ENCODE measurements at places on chromosomes 4 and X. TPM values are rescaled to one million over a fixed set of nuclear protein-coding genes. Genes with fewer than 3 reads are reported as not detected.

DNA sequence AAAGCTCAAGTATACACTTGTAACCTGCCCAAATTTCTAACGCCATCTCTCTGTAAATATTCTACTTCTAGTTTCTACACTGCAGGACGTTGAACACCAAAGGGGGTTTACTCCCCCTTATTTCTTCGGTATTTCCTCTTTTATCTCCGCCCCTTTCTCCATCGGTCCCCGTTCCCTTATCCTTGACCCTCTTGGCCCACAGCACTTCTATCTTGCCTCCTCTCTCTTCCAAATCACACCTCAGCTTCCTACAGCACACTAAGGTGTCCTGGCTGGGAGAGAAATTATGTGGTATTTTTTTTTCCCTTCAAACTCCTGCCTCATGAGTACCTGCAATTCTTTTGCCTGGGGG, 715 bp downstream of the ZMAT1 start:
- no peak for DNase-seq

DNA sequence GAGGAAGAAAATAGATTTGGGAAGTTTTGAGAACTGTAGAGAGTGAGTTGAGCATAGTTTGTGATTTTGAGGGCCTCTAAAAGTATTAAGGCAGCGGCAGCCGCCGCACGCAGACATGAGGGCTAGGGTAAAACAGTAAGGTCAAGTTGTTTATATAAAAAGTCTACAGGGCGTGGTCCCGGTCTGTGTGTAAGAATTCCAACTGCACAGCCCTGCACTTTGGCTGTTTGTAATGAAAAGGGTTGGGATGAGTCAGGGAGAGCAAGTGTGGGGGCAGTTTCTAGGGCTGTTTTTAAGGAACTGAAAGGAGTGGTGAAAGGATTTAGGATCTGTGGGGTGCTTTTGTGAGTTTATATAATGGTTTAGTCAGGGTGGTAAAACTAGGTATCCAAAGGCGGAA, 55.0 kb downstream of the BEX3 start:
- no peak for DNase-seq

DNA sequence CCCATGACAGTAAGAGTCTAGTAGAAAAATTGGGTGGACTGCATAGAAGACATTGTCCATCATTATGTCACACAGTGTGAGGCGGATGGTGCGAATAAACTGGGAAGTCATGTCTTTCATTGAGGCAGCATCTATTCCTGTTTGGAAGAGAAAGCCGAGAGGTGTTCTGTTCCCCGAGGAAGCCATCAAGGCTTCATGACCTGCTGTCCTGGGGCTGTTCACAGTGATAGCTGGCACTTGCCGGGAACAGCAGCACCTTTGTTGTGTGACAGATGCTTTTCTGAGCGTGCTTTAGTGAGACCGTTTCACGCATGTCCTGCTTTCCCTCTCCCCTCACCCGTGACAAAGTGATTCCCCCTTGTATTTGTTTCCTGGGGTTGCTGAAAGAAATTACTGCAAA, 20.3 kb downstream of the RGS12 start:
- DNase-seq, result peak; percentile 54

- no peak for DNase-seq
Measured at GRCh38 chrX:12890467-12890866, 16.0 kb upstream of the TLR8 start.

DNA sequence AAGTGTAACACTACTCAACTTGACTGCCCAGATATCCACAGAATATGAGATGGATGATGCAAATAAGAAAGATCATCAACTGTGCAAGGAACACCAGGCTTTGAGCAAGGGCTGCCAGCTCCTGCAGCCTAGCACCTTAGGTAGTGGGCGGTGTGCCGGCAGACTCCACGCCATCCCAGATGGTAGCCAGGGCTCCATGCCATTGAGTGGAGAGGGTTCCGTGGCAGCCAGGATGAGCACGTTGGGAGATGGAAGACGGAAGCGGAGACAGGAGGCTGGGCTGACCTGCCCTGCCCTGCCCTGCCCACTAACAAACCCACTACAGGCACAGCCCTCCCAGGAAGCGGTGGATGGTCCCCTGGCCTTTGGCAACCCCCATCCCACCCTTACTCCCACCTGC, 51.9 kb downstream of the TMPRSS11F start:
- no peak for DNase-seq

DNA sequence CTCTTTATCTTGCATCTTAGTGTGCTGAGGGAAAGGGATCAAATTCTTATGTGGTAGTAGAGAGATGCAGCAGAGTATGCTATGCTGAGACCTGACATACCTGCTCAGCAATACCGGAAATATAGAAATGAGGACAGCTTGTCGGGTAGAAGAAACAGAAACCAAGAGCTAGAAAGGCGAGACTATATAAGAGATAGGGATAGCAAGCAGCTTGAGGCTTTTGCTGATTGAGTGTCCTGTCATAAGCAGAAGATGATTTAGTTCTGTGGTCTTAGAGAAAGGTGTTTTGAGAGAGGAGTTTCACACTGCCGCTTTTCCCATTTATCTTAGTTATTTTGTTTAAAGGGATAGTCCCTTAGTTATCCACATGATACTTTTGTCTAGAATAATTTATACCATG, 31.7 kb downstream of the USP9X start:
- no peak for DNase-seq

GRCh38 chr4:156954587-156954986, 17.0 kb downstream of the PDGFC start:
- DNase-seq, result peak; percentile 57

DNA sequence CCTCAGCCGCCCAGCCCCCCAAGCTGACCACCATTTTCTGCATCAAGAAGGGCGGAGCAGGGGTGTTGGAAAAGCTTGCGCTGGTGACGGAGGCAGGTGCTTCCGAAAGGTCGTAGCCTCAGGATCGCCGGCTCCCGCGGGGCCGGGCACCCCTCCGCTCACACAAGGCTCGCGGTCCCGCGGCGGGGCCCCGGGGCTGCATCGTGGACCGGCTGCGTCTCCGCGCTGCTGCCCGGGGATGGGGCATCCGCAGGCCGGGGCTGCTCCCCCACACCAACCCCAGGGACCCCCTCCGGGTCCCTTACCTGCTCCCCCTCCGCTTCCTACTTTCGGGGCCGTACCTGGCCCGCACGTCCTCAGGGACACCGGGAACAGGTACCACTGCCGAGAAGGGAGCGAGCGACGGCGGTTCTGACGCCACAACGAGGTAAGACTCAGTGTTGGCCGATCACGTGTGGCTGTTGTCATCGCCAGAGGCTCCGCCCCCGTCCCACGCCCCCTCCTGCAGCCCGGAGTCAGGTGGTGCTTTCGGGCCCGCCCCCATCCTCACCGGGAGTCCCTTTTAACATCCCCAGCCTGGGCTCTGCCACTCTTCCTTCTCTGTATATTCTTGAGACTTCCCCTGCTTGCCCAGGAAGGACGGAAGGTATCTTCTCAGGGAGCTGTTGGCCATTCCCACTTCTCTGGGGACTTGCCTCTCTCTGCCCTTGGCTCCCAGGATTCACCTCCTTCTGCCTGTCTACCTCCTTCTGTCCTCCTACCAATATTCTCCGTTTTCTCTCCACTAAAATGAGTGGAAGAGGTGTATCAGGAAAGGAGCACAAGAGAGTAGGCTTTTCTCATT, at the start of gene BEX2:
TSS of gene BEX2 (minus strand) at position 436 of the 844 bp plus-strand sequence. CDS start 1,014 bp downstream, outside the sequence.
- DNase-seq, result no peak

DNA sequence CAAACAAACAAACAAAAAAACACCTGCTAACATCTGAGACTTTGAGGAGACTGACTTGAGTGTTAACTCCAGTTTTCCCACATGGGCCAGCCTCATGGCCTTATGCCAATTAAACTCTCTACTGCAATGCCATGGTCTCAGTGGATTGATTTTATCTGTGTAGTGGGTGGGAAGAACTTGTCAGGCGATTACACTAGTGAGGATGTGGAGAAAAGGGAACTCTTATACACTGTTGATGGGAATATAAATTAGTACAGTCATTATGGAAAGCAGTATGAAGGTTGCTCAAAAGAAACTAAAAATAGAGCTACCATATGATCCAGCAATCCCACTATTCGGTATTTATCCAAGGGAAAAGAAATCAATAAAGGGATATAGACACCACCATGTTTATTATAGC, 12.8 kb upstream of the XIAP start:
- DNase-seq, result no peak

DNA sequence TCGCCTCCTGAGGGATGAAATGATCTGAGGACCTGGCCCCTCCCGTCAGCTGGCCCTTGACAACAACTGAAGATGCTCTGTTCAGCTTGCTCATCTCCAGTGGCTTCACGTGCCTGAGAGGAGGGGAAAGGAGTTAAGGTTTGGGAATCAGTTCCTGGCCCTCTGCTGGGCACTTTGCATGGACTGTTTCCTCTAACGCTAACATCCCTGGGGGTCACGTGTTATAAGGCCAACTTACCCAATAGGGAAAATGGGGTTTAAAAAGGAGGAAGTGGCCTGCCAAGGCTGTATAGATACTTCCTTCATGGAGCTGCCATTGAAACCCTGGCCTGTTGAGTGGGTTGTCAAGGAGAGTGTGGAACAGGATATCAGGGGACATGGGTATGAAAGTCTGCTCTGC, 65.6 kb downstream of the OR13H1 start:
- no peak for DNase-seq

GRCh38 chr4:148926276-148927260, 484.4 kb upstream of the NR3C2 start:
- no peak for DNase-seq

GRCh38 chr4:43353552-43353951, 461.0 kb downstream of the GRXCR1 start:
- no peak for DNase-seq

DNA sequence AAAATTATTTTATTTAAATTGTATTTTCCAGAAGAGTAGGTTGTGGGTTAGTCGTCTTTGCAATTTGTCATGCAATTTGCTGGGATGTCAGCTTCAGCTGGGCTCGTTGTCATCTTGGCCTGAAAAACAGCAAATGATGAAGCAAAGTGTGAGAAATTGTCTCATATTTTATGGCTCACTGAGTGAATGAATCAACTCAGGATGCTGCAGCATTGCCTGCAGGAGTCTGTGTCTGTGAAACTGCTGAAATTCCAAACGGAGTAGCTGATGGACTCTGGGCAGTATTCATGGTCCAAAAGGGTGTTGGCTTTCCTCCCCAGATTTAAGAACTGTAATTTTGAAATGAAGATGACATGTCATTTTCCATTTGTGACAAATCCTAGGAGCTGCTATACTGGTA, 37.2 kb downstream of the CXCL8 start:
- no peak for DNase-seq

GRCh38 chr4:120902925-120903324, 19.6 kb downstream of the PRDM5 start:
- DNase-seq, result no peak

DNA sequence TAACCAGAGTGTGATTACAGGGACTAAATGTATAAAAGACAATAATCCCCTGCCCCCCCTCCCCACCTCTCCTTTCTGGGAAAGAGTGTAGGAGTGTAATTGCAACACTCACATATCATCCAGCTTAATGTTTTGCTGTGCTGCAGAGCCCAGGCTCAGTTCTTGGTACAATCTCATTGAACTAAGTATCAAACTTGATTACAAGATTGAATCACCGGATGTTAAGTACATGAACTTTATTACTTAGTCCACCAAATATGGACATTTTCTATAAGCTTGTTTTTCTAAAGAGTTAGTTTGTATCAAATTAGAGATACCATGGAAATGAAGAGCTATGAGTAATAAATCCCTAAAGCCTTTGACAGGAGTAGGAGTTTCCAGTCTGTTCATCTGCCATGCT, 559.1 kb downstream of the ZNF674 start:
- DNase-seq, result no peak

DNA sequence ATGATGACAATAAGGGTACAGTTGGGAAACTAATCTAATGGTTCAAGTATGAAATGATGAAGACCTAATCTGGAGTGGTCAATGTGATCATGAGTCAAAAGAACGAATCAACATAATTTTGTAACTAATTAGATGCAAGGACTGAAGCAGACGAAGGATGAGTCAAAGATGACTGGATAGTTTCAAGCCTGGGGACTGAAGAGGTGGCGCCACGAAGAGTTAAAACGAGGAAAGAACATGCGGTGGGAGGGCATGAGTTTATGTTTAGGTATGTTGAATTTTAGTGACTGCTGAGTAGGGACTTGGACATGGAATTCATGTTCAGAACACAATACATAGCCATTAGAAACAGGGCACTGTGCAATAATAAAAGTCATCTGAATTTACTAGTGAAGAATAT, 221.5 kb upstream of the FAM241A start:
- no peak for DNase-seq

GRCh38 chrX:148259990-148260389, 240.4 kb upstream of the AFF2 start:
- DNase-seq, result no peak

GRCh38 chrX:135951291-135951690, 22.5 kb downstream of the MMGT1 start:
- DNase-seq, result no peak

- no peak for DNase-seq
Measured at GRCh38 chr4:47788126-47788525, 49.7 kb downstream of the CORIN start.

PCDH7 gene
- 6.6 TPM for total RNA-seq

GPRASP2 gene
- 14.8 TPM for total RNA-seq

RNF4 gene
- 30.0 TPM for total RNA-seq

DRP2 gene
- total RNA-seq, result not detected

EPHA5 gene
- 0.24 TPM for total RNA-seq

Measured in right atrium auricular region (tissue), 2 donors.